GM03348 (cell line): ENCODE measurements at places on chromosomes 4 and X.
A peak's percentile ranks its signal among the peaks of the same experiment; 100 is the strongest.

DNA sequence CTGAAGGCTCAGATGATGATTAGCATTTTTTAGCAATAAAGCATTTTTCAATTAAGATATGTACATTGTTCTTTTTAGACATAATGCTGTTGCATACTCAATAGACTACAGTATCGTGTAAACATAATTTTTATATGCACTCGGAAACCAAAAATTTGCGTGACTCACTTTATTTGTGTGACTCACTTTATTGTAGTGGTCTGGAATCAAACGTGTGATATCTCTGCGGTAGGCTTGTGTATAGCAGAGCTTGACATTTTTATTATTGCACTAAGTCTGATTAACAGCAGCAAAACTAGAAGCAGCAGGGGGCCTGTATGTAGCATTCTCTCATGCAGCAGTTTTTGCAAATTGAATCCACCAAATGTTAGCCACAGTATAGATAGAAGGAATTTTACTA, 119.1 kb upstream of the PRDX4 start:
- DNase-seq: no peak

DNA sequence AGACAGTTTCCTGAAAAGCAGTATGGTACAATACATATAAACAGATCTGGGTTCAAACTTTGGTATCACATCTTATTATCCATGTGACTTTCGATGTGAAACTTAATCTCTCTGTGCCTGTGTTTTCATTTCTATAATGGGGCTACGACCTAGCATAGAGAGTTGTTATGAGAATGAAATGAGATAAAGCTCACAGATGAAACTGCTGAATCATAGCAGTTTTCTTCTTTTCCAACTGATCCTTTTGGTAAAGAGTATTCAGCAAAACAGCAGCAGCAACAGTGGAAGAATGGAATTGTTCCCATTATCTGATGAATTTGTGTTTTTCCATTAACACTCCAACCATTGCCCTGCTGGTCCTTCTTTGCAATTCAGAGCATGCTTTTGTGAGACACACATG, 16.3 kb downstream of the AMBN start:
- no peak for DNase-seq

DNA sequence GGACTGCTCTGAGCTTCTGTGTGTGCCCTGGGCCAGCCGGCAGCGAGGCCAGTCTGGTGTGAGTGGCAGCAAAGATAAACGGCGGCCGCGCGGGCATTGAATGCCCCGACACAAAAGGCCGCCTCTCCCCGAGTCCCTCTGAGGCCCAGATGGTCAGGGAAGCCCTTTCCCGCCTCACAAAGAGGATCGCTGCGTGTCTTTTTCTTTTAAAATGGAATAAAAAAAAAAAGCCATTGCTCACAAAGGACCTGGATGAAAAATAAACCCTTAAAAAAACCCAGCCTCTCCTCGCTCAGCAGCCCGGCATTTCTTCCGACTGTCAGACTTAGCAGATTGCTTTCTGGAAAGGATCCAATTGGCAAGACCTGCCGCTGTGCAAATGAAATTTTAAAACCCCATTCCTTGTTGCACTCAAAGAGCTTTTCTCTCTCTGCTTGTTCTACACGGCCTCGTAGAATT, 578.7 kb downstream of the BCOR start:
- no peak for DNase-seq

- no peak for DNase-seq
Measured at GRCh38 chr4:165967486-165967885, 94.4 kb downstream of the TLL1 start.

DNA sequence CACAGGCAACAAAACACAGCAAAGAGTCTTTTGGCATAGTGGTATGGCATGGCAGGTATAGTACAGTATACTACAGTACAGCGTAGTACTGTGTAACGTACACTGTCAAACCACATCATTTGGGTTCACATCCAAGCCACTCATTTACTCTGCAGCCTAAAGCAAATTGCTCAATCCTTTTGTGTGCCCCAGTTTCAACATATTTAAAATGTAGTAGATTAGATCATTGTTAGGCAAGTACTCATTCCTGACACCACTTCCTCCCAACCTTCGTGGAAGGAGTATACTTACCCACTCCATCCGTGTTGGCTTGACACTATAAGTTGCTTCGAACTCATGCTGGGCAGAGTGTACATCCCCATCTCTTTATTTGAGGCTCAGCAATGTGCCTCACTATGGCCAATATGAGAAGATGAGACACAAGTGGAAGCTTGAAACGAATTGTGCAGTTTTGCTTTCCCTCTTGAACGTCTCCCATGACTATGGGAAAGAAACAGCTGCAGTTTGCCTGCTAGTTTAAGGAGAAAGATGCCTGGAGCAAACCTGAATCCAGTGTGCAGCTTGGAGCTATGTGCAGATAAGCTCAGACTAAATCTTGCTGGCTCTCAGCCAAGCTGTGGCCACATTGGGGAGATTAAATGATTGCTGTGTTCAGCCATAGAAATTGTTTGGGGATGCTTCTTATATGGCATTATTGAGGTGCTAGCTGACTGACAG, 85.7 kb upstream of the TBL1X start:
- peak; percentile 15 for DNase-seq

GRCh38 chr4:26938516-26938915, 77.9 kb downstream of the STIM2 start:
- no peak for DNase-seq

DNA sequence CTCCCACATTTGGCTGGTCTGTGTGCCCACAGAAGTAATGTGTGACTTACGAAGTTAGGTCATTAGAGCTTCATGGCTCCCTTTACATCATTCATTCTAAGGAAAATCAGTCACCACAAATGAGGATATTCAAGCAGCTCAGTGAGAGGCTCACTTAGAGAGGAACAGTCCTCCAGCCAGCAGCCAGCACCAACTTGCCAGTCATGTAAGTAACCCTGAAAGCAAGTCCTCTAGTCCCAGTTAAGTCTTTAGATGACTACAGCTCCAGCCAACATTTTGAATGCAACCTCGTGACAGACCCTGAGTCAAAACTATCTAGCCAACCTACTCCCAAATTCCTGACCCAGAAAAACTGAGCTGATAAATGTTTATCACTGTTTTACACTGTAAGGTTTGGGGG, 71.3 kb downstream of the LRBA start:
- no peak for DNase-seq

- peak; percentile 33 for DNase-seq
Measured at GRCh38 chrX:19535476-19535875, 20.2 kb upstream of the MAP3K15 start.

DNA sequence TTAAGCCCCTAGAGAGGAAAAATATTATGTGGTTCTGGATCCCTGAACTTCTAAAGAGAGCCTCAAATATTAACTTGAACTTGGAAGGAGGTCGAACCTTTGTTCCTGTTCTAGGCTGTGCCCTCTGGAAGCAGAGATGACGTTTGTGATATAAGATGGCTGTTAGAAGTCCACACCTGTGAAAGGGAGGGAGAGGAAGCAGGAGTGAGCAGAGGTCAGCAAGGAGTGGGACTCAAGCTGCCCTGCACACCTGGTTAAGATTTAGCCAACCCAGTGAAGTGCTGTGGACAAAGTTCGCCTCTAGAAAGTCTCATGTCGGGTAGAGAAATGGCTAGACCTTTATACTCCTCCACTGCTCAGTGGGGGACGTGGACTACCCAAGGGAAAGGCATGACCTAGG, 566.2 kb downstream of the MID1IP1 start:
- DNase-seq: no peak

- DNase-seq: no peak
Measured at GRCh38 chrX:75181721-75182120, 25.6 kb upstream of the ABCB7 start.

GRCh38 chr4:182126096-182126495, 117.1 kb upstream of the TENM3 start:
- DNase-seq: peak; percentile 28

DNA sequence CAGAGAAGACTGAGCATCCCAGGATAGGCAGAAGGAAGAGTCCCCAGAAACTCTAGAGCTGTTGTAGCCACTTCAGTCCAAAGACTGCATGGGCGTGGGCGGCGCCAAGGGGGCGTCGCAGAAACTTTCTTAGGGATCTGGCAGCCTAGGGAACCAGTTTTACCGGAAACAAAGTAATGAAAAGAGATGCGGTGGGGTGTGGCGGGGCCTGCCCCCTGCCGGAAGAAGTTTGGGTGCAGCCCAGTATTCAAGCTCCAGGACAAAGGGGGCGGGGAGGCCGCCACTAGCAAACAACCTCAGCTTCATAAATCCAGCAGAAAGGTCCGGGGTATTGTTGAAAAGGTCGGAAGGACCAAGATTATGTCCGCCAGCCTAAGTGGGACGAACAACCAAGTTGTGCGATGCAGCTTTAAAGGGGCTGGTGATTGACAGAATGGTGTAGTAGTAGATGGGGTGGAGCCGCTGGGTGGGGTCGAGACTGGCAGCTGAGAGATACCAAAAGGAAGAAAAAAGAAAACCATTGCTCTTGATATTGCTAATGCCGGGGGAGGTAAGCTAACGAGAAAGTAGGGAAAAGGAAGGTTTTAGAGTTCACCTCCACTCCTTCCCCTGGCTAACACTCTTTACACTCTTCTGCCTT, 190.5 kb downstream of the RRAGB start:
- DNase-seq: peak; percentile 58

DNA sequence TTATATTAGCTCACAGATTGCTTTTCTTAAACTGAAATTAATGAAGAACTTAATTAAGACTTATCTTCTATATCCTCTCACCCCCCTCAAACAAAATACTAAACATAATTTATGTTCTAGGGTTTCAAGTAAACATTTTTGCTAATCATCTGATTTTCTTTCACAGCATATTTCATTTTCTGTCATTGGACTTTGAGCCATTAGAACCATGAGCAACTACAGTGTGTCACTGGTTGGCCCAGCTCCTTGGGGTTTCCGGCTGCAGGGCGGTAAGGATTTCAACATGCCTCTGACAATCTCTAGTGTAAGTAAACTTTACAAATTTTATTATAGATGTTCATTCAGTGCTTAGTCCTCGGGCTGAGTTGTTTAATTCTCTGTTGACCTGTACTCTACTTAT, 3.3 kb downstream of the PDLIM5 start:
- peak; percentile 77 for DNase-seq

- DNase-seq: peak; percentile 15
Measured at GRCh38 chrX:129823115-129823514, 20.6 kb downstream of the ZDHHC9 start.

DNA sequence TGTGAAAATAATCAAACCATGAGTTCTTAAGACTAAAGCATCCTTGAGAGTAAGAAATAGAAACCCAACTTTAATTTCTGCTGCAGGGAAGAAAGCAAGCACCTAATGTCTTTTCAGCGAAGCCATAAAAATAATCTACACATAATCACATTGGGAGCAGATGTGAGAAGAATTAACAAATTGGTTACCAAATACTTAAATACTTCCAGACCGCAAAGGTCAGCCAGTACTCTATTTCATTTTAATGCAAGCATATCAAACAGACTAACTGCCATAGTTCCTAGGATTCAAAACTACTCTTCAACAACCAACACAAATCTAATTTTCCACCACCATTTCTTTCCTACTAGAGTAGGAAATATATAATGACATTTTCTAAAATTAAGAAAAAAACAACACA, 144.8 kb upstream of the SLIT2 start:
- no peak for DNase-seq

GRCh38 chr4:43718369-43718768, 730.2 kb downstream of the KCTD8 start:
- no peak for DNase-seq

GRCh38 chrX:103098488-103098887, 5.5 kb upstream of the NXF3 start:
- DNase-seq: no peak

- peak; percentile 67 for DNase-seq
Measured at GRCh38 chrX:118116713-118117550, at the start of gene KLHL13. Gene KLHL13 (minus strand): TSS chrX:118116810. CDS start chrX:118028473, 88,337 bp downstream.

- DNase-seq: no peak
Measured at GRCh38 chrX:109855501-109855900, 122.4 kb upstream of the ACSL4 start.

GRCh38 chr4:119026662-119027444, 108.8 kb upstream of the MYOZ2 start:
- DNase-seq: peak; percentile 68

DNA sequence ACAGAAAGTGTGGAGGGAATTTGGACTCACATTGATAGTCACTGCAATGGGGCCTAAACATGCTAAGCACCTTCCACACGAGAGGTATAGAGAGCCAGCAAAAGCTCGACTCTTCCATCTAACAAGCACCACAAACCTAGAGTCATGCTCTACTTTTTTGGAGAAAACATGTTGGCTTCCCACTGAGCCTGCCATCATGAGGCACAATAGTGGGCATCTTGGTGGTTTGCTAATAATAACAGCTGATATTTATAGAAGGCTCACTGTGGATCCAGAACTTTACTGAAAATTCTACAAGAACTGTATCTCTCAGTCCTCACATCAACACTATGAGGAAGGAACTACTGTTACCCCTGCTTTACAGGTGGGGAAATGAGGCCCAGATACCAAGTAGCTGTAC, 26.6 kb downstream of the MAML3 start:
- DNase-seq: no peak

- no peak for DNase-seq
Measured at GRCh38 chrX:19708683-19709082, 178.7 kb downstream of the SH3KBP1 start.

GRCh38 chr4:168787801-168788595, 222.1 kb downstream of the CBR4 start:
- DNase-seq: no peak

DNA sequence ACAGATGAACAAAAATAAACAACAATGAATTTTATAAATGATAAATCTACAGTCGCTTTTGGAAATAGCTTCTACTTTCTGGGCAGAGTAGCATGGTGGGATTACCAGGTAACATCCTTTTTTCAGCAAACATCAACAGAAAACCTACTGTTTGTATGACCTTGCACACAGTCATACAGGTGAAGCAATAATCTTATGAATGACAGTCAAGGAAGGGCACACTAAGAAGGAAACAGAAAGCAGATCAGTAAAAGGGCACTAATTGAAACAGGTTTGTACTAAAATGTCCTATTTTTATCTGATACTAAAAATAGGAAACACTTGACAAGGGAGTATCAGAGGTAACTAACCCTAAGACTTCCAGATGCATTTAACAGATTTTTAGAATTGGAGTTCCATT, 108.9 kb downstream of the DLG3 start:
- DNase-seq: no peak

- no peak for DNase-seq
Measured at GRCh38 chr4:10872833-10873517, 188.4 kb upstream of the CLNK start.

DNA sequence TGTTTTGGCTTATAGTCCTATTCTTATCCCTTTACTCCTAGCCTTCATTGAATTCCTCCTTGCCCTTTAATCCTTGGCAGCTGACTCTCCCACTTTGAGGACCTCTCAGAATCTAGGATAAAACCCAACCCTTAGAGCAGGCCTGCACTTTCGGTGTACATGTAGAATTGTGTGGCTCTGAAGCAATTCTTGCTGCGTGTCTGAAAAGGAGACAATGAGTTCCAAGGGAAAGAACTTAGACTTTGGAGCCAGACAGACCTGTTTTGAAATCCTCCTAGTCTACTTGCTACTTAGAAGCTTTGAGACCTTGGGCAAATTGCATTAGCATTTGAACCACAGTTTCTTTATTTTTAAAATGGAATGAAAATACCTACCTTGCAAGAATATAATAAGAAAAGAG, 175.2 kb downstream of the BEND2 start:
- no peak for DNase-seq
